ENCODE measurements at places on chromosomes 2 and 18.

GRCh38 chr2:120503793-120504571 lies 158.0 kb downstream of the INHBB start:
- DNase-seq = no peak

GRCh38 chr2:63059793-63060471 lies 9.3 kb downstream of the OTX1 start:
- DNase-seq = no peak

GRCh38 chr18:4352746-4353551 lies 102.2 kb downstream of the DLGAP1 start:
- DNase-seq = no peak

- DNase-seq = no peak
These were observed 89.1 kb downstream of the RAD51AP2 start for GRCh38 chr2:17429130-17429529.

DNA sequence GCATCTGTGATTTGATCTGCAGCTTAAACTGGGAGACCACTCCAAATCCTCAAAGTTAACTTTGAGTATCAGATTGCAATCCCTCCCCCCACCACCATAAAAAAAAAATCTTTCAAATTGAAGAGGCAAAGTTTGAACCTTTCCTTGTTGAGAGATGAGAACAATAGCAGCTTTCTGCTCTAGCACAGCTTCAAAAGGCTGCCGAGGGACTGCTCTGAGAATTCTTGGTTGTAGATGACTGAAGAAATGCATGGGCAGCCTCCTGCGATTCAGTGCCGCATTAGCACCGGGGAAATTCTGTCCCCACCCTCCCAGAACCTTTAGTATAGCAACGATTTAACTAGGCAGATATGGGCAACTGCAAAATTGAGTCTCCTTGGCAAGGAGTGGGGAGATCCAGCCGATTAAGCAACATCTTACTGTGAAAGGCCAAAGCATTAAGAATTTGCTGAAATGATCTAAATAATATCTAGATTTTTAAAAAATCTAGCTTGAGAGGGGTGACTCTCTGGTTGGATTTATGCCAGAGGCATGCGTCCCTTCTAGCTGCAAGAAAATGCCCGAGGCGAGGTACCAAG lies 3.9 kb upstream of the SP5 start:
- no peak for DNase-seq

- no peak for DNase-seq
These were observed 375.2 kb upstream of the SMIM21 start for GRCh38 chr18:75802681-75803080.

DNA sequence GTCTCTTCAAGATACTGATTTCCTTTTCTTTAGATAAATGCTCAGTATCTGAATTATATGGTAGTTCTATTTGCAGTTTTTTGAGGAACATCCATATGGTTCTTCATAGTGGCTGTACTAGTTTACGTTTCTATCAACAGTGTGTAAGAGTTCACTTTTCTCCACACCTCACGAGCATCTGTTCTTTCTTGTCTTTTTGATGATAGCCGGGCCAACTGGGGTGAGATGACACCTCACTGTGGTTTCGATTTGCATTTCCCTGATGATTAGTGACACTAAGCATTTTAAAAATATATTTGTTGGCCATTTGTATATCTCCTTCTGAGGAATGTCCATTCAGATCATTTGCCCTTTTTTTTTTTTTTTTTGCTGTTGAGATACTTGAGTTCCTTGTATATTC lies 458.8 kb downstream of the SETBP1 start:
- DNase-seq = no peak

Data from AG04450 (cell line).